ENCODE measurements at places on chromosomes 5 and 9.
A peak's percentile ranks its signal among the peaks of the same experiment; 100 is the strongest.

- no peak for DNase-seq
Measured at GRCh38 chr5:4511996-4512656, 628.0 kb upstream of the ADAMTS16 start.

- DNase-seq: no peak
Measured at GRCh38 chr9:111994831-111995458, 98.3 kb downstream of the UGCG start.

DNA sequence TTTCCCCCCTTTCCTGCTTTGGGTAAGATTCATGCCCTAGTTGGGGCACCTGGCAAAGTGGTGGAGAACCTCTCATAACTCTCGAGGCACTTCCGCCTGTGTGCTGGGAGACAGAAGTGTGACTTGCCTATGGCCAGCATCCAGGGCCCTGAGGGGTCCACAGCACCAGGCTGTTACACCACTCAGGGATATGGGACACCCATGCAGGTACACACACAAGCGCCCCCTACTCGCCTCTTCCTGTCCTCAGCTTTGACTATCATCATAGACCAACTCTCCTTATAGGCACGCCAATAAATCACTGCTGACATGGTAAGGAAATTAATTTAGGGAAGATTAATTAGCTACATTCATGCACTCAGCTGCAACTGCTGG, 45.4 kb downstream of the SHB start:
- DNase-seq: no peak

DNA sequence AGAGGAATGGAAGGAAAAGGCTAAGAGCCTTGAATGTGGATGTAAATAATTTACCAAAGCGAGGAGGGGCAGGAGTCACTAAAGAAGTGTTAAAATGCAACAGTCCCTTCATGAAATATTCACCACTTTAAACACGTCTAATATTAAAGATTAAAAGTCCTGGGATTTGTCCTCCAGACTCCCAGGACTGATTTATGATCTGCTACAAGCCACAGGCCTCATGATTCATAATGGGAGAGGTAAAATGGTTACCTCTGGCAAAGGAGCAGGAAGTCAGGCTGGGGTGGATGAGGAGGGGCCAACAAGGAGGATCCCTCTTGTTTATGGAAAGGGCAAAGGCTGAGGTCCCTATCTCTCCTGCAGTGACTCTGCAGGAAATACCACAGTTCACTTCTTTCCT, 292.4 kb downstream of the TRIM32 start:
- DNase-seq: no peak

DNA sequence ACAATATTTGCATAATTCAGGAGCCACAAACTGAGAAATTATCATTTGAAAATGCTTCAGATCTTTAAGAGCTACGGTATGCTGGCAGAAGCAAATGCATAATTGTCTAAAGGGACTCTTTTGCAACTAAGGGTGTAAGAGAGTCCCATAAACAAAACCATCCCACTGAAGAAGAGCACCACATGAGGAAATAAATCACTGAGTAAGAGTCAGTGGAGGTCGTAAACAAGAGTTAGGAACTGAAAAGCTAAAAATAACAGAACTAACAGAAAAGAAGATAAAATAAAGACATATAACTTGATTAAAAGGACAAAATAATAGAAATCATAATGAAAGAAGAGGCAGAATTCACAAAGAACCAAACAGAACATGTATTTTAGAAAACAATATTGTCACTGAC, 3.5 kb upstream of the SMC2 start:
- no peak for DNase-seq

DNA sequence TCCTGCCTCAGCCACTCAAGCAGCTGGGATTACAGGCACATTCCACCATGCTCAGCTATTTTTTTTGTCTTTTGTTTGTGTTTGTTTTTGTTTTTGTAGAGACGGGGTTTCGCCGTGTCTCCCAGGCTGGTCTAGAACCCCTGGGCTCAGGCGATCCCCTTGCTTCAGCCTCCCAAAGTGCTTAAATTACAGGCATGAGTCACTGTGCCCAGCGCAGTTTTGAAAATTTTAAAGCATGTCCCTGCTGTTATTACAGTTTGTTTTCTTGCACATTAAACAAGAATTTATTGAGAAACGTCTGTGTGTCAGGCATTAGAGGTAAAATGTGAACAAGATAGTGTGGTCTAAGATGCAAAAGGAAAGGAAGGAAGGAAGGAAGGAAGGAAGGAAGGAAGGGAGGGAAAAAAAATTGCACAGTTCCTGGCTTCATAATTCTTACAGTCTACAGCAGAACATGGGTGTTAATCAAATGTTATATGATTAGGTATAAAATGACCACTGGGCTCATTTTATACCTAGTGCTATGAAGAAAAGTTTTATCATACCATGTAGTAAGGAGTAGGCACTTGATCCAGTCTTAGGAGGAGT, 205.4 kb downstream of the SNX18 start:
- DNase-seq: no peak

DNA sequence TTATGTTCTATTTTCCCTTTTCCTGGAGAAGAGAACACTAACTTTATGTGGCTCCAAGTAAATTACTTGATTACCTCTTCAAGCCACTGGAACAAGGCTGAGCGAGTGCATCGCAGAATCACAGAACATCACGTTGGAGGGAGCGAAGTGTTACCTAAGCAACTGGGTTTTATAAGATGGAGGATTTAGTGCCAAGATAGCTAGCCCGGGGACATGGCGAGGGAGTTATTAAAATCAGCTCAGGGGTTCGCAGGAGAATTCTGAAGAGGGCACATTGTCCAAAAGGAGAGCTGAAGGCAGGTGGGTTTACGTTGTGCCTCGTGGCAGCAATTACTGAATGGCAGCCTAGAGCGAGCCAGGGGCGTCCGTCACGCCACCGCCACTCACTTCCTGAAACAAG, 563.2 kb upstream of the ADAMTS16 start:
- no peak for DNase-seq

DNA sequence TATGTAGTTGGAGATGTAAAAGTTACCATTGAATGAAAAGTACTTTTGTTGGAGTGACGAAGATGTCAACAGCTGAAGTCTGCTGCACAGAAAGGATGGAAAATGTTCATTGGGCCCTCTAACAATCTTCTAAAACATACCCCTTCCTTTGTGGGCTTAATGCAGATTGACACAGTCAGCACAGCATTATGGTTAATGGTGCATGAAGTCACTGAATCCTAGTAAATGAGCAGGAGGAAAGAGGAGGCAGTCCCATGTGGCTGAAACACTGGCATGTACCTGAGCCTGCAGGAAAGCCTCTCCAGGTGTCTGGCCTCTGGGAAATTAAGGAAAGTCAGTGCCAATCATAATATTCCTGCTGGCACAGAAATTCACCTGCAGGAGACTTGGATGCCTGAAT, 153.8 kb downstream of the ARL15 start:
- DNase-seq: peak; percentile 11

- DNase-seq: no peak
Measured at GRCh38 chr5:72177538-72177937, 70.3 kb downstream of the MAP1B start.

DNA sequence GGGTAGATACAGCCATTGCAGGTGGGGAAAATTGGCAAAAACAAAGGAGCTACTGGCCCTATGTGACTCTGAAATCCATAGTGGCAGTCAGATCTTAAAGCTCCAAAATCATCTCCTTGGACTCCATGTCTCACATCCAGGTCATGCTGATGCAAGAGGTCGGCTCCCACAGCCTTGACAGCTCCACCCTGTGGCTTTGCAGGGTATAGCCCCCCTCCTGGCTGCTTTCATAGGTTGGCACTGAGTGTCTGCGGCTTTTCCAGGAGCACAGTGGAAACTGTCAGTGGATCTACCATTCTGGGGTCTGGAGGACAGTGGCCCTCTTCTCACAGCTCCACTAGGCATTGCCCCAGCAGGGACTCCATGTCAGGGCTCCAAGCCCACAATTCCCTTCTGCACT, 1190.1 kb downstream of the CDH12 start:
- DNase-seq: no peak

DNA sequence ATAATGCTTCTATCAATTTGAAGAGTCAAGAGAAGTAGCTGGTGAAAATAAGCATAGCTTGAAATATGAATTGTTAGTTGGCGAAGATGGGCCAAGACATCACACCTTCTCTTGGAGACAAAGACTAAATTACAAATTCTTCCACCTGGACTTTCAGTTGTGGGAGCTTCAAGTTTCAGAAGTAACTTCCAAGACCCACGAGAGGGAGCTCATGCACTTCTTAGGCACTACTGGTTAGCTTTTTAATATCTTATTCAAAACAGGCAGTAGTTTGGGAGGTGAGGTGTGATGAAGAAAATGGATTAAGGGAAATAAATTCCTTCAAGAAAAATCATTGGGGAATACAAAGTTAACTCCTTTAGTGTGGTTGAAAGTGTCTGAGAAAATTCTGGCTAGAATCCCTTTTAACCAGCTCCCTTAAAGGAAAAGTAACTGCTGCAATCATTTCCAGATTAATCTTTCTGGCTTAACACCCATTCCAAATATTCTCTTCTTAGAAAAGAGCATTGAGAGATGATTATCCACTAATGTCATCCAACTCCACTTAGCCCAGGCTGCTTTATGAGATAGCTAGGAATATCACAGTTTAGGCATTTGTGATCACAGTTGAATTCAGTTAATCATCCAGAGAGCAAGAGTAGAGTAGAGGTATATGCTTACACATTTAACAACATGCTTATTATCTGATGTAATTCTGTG, 139.5 kb upstream of the DMRTA1 start:
- DNase-seq: peak; percentile 68

- no peak for DNase-seq
Measured at GRCh38 chr5:29963956-29964355, 1229.5 kb upstream of the CDH6 start.

DNA sequence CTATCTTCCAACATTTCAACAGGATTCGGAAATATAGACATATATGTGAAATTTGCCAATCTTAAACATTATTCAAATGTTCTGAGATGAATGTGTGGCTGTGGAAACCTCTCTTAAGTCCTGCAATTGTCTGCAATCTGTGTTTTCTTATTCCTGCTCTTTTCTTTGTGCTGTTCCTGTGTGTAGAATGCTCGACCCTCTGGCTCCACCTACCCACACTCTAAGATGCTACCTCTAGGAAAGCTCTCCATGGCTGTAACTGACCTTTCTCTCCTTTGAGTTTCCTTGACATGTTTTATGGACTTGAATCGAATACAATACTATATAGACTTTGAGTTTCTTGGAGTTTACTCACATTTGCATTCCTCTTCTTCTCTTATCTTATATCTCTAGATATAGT, 120.6 kb upstream of the ASTN2 start:
- no peak for DNase-seq

DNA sequence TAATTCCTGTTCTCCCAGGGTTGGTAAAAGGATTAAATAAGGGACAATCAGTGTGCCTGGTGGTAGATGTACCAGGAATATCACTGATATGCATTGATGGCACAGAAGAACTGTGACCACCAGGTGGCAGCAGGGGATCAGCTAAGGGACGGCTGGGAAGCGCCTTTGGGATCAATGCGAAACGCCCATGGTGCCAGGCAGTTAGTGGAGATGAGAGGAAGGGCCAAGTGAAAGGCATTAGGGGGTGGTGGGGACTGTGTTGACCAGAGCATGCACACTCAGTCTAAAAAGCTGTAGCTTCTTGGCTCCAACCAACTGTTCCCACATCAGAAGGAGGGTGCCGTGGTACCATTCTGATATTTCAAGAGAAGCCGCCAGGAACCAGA, 55.6 kb downstream of the ARHGEF37 start:
- DNase-seq: peak; percentile 51

- no peak for DNase-seq
Measured at GRCh38 chr5:74433896-74434829, 206.4 kb downstream of the ENC1 start.

DNA sequence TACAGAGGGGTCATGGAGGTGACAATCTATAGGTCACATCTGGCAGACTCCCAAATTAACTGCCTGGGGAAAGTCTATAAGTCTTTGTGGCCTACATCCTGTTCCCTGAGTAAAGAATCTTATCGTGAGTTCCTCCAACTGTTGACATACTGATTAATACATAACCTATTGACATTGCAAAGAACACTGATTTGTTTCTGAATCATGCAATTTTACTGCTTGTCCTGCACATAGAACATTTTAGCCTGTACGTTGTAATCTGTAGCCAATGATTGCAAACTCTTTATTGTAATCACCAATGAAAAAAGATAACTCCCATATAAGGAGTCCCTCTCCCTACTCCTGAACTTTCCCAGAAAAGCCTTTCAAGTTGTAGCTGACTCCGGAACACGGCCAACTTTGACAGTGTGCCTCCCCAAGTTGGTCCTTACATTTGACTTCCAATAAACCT, 18.8 kb upstream of the OR2K2 start:
- DNase-seq: no peak

DNA sequence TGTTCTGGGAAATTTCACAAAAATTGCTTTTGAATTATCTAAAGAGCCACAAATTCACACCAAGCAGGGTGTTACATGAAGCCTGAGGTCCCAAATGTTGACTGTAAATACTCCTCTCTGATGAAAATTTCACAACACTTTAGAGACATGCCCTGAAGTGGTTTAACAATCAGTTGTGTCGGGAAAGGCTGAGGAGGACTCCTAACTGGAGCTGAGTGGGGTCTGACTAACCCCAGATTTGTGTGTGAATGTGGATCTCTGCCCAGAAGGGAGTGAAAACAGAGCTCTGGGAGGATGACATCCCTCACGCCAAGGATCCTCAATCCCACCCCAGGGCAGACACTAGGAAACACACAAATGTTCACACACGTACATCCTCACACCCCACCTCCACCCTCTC, 31.1 kb upstream of the GRXCR2 start:
- DNase-seq: no peak

GRCh38 chr9:81566074-81566698, 123.2 kb downstream of the TLE1 start:
- no peak for DNase-seq

DNA sequence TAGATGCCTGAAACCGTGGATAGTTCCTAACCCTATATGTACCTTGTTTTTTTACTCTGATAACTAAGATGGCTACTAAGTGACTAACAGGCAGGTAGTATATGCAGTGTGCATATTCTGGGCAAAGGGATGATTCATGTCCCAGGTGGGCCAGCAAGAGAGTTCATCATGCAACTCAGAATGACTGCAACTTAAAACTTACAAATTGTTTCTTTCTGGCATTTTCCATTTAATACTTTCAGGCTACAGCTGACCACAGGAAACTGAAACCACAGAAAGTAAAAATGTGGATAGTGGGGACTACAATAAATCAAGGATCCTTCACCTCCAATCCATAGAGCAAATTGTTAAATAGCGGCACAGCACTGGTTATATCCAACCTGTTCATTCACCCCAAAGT, 30.7 kb upstream of the VCAN start:
- DNase-seq: no peak

DNA sequence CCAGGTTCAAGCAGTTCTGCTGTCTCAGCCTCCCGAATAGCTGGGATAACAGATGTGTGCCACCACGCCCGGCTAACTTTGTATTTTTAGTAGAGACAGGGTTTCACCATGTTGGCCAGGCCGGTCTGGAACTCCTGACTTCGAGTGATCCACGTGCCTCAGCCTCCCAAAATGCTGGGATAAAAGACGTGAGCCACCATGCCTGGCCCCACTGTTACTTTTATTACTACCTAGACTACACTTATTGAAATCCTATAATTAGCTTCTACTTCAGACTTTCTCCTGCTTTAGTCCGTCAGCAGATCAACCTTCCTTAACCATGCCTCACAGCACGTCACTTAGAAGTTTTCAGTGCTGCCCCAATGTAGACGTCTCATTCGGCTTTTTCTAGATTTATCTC, 8.2 kb downstream of the ZBTB43 start:
- no peak for DNase-seq
